ENCODE measurements at places on chromosomes 4 and X. TPM values are rescaled to one million over a fixed set of nuclear protein-coding genes. Genes with fewer than 3 reads are reported as not detected.

DNA sequence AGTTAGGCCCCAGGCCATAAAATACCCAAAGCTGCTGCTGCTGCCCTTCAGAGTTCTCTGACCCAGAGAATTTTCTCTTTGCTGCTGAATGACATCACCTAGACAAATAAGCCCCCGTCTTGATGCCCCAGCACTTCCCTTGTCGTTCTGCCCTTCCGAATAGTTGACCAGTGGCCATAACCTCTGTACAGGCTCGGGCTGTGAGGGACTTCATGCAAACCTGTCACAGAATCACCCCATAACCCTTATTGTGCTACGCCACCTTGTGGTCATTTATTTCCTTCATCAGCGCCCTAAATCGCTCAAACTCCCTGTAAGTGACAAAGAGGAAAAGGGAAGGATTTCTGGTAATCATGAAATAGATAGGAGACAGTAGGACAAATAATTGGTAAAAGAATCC, 18.8 kb downstream of the SPACA5 start:
- DNase-seq, result peak; percentile 46

DNA sequence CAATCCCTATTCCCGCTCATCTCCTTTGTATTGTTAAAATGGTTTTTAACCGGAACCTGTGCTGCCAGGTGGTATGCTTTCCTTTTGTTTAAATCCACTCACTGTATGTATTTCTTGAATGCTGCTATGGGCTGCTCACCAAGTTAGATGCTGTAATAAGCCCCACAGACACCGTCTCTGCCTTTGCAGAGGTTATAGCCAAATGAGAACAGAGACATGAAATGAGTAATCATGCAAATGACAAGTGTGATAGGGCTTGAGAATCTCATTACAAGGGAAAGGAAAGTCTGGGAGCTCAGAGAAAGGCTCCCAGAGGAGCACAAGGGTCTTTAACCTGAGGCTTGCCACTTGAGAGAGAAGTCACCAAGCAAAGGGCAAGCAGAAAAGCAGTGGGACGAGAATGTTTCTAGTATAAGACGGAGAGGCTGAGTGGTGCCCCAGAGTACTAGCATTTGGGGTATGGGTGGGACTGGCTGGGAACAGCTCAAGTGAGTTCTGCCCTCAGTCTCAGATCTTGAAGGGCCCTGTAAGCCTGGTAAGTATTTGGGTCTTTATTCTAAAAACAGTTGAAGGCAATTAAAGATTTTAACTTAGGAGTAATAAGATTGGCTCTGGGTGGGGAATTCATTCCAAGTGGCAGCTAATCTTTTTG, 110.8 kb upstream of the H2AZ1 start:
- no peak for DNase-seq

DNA sequence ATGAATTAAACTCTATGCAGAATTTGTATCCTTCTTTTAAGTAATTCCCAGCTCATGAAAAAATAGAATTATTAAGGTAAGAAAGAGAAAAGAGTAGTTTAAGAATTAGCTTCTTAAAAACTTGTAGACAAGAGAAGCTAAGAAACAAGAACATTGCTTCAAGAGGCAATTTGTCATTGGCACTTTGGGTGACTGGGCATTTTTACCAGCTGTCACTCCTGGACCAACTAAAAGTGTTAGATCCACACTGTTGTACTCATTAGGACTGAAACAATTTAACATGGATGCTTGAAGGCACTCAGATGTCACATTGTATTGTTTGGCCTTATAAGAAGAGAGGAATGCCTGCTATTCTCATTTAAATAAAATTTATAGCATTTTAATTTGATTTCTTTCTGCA, 7.4 kb downstream of the COL25A1 start:
- DNase-seq, result no peak

C4orf33 gene
- total RNA-seq, result 14.9 TPM

GPR101 gene
- total RNA-seq, result not detected

GRCh38 chrX:153981771-153982533, 9.4 kb downstream of the TMEM187 start:
- DNase-seq, result peak; percentile 56

GABRE gene
- total RNA-seq, result 85.0 TPM

TLR6 gene
- total RNA-seq, result 4.3 TPM

GRCh38 chr4:11451716-11452115, 23.0 kb upstream of the HS3ST1 start:
- no peak for DNase-seq

- DNase-seq, result no peak
Observed at GRCh38 chr4:579543-580175, 3.6 kb upstream of the TMEM271 start.

EMCN gene
- 13.9 TPM for total RNA-seq

GRCh38 chrX:1330605-1331004, 6.0 kb upstream of the IL3RA start:
- DNase-seq, result no peak

GAGE12H gene
- not detected for total RNA-seq

- DNase-seq, result no peak
Observed at GRCh38 chr4:98570151-98570797, 88.1 kb downstream of the TSPAN5 start.

GRCh38 chr4:6373541-6374410, 98.6 kb downstream of the PPP2R2C start:
- DNase-seq, result no peak

DNA sequence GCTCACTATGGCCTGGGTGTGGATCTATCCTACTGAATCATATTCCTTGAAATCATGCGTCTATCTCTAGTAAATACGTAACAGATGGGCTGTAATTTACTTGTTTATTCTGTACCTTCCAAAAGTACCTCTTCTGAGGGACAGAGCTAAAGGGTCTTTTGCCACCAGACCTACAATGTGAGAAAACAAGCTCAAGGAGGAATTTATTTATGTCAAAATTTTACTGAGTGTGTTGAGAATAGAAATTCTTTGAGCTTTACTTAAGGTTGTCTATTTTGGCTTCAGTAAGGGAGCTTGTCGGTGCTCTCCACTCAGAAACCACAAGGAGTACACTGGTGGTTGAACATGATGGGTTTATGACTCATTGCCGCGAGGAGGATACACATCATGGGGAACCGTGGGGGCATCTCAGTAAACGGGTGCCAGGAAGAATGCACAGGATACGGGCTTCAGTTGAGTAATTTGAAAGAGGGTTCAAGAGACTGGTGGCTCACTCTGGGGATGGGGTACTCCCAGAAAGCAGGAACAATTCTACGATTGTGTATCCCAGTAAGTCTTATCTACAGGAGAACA, 3.0 kb downstream of the ANK2 start:
- DNase-seq, result no peak

COX7B2 gene
- total RNA-seq, result not detected

- DNase-seq, result no peak
Observed at GRCh38 chr4:16818005-16818404, 80.4 kb downstream of the LDB2 start.

- DNase-seq, result no peak
Observed at GRCh38 chr4:157405070-157405469, 184.5 kb downstream of the GRIA2 start.

KLB gene
- not detected for total RNA-seq

DNA sequence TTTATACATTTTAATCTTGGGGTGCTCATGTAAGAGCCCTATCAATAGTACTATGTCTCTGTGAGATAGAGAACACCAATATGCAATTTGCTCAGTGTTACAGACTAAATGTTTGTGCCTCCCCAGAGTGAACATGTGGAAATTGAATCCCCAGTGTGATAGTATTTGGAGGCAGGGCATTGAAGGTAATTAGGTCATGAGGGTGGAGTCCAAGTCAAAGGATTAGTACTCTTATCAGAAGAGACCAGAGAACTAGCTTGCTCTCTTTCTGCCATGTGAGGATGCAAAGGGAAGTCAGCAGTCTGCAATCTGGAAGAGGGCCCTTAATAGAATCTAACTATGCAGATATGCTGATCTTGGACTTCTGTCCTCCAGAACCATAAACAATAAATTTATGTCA, 1317.0 kb downstream of the STIM2 start:
- no peak for DNase-seq

- DNase-seq, result no peak
Observed at GRCh38 chr4:130233377-130234047, 1137.6 kb downstream of the C4orf33 start.

- no peak for DNase-seq
Observed at GRCh38 chr4:21697583-21697982, 251.0 kb downstream of the KCNIP4 start.

GRCh38 chr4:184681916-184682315, 32.4 kb downstream of the PRIMPOL start:
- DNase-seq, result no peak

DNA sequence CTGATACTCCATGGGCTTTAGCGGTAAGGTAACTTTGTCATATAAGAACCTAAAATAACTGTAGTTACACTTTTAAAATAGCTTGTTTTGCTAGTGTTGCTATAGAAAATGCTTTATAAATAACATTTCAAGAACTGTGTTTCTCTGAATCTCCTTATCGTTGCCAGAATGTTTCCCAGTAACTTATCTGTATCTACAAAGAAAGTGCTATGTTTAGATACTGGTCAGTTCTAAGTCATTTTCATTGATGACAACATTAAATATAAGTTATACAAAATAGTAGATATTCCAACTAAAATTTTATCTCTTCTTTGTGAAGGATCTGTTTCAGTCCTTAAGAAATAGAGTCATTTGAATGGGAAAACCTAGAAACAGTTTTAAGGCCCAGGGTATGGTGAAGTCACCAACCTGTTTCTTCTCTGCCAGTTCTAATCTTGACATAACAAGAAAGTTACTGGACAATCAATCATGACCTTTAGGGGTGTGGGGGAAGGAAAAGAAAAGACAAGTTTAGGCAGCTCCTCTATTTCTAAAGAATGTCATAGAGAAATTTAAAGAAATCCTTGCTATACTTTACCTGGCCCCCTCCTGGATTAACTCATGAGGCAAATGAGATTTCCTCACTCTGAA, 425.9 kb downstream of the RPA4 start:
- DNase-seq, result no peak

GRCh38 chrX:109464231-109464630, 17.7 kb downstream of the GUCY2F start:
- no peak for DNase-seq

- DNase-seq, result no peak
Observed at GRCh38 chr4:185249105-185249504, 39.7 kb downstream of the SNX25 start.

- DNase-seq, result no peak
Observed at GRCh38 chr4:140686796-140687195, 69.4 kb downstream of the TBC1D9 start.

GRCh38 chr4:3404546-3404945, 37.2 kb upstream of the HGFAC start:
- DNase-seq, result no peak

GRCh38 chr4:100359441-100359840, 158.4 kb downstream of the EMCN start:
- DNase-seq, result no peak

GRCh38 chr4:22911285-22911684, 218.5 kb downstream of the GBA3 start:
- DNase-seq, result no peak

GRCh38 chrX:34365471-34365870, 233.4 kb upstream of the FAM47A start:
- peak; percentile 20 for DNase-seq

CBLL2 gene
- total RNA-seq, result not detected

GRCh38 chr4:52192721-52193135, 141.6 kb downstream of the SPATA18 start:
- no peak for DNase-seq

EXOC1L gene
- total RNA-seq, result not detected

DNA sequence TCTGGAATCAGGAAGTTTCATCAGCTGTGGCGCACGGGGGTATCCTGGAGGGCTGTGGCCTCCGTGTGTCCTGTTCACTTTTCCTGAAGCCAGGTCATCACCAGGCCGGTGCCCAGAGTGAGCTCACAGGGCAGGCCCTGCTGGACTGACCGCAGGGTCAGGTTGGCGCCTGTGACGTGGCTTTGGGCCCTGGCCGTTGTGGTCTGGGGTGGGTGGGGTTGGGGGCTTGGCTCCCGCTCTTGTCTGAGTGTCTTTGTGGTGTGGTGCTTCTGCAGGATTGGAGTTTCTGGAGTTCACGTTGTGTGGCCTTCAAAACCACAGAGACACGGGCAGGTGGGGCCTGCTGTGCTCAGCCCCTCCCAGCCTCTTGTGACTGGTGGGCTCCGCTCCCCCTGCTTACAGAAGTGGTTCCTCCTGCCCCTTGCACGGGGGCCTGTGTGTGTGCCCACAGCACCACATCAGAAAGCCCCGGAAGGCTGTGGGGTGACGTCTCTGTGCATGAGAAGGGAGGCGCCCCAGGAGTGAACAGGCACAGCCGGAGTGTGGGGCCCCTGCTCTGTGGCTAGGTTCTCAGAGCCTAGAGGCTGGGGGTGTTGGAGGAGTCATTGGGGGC, 9.5 kb downstream of the RGS12 start:
- no peak for DNase-seq

DNA sequence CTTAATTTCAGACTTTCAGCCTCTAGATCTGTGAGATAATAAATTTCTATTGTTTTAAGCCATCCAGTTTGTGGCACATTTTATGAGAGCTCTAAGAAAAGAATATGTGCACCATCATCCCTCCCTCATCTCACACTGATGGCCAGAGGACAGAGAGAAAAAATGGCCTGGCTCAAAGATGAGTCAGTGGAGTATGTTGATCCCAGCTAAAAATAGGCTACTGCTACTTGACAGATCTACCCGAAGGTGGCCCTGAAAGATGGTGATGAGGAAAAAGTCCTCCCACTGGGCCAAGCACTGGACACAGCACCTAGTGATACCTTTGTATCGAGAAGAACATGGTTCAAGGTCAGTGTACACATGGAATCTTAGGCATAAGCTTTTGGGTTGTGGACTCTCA, 38.2 kb upstream of the DCTD start:
- no peak for DNase-seq

DNA sequence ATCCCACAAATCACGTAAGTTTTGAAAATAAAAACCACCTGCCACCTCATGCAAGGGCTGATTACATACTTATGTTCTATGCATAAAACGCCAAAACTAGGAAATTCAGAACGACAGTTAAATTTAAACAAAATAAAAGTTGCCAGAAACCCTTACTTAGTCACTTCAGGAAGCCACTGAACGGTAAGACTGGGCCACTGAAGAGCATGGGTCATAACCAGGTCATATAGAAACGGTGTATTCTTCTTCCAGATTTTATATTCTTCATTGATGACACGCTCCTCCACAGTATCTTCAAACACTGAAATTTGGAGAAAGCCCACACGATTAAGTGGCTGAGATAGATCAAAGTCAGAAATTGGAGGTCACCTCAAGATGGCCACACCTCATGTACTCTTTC, 1.2 kb downstream of the RBBP7 start:
- DNase-seq, result no peak

GRCh38 chr4:98687876-98688275, 29.5 kb upstream of the TSPAN5 start:
- DNase-seq, result no peak

CT45A10 gene
- total RNA-seq, result not detected

All from mucosa of gallbladder (tissue), 1 donor.